GM06990 (cell line): ENCODE measurements at places on chromosomes 3 and 15.

DNA sequence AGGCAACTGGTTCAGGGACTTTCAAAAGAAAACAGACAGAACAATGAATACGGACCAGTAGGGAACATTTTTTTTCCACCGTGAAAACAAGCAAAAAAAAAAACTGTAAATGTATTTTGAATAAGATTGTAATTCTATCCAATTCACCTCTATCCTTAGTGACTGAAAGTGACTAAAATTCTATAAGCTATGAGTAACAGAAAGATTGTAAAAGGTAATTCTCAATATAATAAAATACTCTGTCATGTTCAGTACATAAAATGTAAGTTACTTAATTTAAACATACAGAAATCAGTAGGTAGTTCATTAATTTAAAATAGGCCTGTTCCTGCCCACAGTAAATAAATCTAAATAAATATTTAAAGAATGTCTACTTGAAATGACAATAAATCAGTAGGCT, 368.2 kb upstream of the ARHGEF26 start:
- DNase-seq: no peak

DNA sequence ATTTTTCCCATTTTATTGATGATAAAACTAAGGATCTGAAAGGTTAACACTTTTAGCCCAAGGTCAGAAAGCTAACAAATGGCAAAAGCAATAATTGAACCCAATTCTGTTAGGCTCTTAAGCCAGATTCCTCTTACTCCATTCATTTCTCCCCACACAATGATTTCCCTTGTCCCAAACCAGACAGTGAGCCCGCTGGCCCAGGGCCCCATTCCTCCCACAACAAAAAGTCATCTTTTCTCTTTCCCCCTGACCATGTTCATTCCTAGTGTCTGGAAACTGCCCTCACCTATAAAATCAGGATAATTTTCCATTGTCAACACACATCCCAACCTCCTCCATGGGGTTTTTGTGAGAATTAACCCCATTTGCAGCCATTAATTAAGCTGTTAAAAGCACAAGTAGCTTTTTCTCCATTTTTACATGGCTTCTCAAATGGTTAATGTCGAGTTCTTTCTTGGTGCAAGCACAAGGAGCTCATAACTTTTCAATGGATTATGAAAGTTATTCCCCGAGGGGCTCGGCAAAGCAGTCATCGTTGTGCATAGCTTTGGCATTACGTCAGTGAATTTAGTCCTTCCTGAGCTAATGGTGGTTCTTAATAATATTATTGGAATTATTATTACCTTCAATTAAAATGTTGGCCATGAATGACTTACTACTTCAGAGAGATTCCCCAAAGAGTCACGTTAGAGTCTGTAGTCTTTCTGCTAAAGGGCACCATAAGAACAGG, 151.0 kb upstream of the WNT5A start:
- no peak for DNase-seq

- no peak for DNase-seq
These were observed 1603.5 kb downstream of the SI start for GRCh38 chr3:163474766-163475165.

DNA sequence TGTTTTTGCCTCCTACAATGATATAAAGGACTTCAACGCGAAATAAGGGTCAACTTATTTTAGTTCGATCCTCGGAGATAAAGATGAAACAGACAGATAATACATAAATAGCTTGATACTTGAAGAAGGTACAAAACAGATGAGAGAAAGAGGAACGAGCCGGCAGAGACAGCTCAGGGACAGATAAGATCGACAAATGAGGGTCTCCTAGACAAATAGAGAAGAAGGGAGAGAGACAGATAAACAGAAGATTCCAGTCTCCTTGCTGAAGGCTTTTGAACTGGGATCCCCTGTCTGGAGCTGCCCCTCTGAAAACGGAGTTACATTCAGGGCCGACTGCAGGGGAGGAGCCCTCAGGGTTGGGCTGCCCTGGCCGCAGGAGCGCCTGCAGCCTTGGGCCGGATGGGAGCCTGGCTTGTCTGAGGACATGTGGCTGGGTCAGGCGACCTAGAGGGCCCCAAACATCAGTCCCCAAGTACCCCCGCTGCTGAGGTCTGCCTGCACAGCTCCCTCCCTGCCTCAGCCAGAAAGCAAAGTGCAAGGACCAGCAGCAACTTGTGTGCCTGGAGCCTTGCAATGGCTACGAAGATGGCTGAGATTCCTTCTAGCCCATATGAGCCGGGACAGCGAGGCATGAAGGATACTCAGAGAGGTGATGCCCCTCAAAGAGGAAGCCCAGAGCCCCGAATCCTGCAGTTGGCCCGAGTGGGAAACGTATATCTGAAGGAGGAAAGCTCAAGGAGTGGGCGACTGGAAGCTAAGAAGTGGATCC, 926 bp upstream of the SKOR1 start:
- no peak for DNase-seq

DNA sequence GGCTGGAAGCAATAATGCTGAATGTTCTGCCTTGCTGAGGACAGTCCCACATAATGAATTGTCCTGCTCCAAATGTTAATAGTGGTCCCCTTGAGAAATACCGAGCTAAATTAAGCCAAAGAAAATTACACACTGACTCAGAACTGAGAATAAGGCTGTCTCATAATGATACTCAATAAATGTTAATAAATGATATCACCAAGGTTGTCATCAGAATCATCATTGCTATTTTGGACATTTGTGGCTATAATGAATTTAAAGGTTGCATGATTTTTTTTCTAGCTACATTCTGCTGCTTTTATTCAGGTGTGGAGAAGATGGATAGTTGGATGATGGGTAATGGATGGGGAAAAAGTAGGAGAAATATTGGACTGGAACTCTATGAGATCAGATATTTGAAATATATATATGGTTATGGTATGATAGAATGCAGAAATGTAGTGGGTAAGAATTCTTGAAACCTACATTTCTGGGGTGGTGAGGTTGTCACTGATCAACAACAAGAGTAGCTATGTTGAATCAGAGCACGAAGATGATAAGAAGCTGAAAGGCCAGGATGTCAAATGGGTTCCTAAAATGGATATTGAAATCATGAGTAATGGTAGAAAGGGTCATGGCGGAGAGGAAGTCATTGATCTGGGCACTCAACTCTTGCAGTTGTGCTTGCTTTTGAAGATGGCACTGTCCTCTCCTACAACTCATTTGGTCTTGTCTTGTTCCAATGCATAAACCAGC, 12.8 kb downstream of the CHST2 start:
- DNase-seq: peak; percentile 21

- DNase-seq: no peak
These were observed 176.3 kb downstream of the SLCO3A1 start for GRCh38 chr15:92029767-92030166.

DNA sequence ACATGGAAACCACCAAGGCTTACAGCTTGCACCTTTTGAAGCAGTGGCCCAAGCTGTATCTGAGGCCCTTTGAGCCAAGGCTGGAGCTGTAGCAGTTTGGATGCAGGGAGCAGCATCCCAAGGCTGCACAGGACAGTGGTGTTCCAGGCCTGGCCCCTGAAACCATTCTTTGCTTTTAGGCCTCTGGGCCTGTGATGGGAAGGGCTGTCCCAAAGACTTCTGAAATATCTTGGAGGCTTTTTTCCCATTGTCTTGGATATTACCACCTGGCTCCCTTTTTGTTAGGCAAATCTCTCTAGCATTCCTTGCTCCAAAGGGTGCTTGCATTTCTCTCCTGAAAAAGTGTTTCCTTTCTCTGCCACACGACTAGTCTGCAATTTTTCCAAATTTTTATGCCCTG, 302.8 kb upstream of the MDFIC2 start:
- no peak for DNase-seq

- peak; percentile 74 for DNase-seq
These were observed 15.9 kb downstream of the RPLP1 start for GRCh38 chr15:69468241-69469121.

- no peak for DNase-seq
These were observed 164.1 kb upstream of the SLC2A2 start for GRCh38 chr3:171190668-171191067.

GRCh38 chr3:150469031-150469930, 61.2 kb downstream of the TSC22D2 start:
- DNase-seq: no peak

DNA sequence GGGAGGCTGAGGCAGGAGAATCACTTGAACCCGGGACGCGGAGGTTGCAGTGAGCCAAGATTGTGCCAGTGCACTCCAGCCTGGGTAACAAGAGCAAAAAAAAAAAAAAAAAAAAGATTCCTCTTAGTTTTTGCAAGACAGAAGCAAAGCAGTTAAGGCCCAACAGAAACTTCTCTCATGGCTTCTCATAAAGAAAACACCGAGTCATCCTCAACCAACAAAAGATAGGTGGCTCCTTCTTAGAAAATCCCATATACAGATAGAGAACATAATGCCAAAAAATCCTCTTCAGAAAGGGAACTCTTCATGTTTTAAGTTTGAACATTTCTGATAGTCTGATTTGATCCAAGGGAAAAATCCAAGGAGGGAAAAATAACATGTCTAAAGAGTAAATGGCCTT, 12.5 kb upstream of the SKIL start:
- no peak for DNase-seq

GRCh38 chr15:92958105-92958504, 58.0 kb downstream of the CHD2 start:
- no peak for DNase-seq

- DNase-seq: no peak
These were observed 295.7 kb downstream of the UNC13C start for GRCh38 chr15:54273928-54274327.

GRCh38 chr15:55846116-55846707, 103.3 kb upstream of the PRTG start:
- DNase-seq: peak; percentile 13

- DNase-seq: no peak
These were observed 637.7 kb upstream of the TBL1XR1 start for GRCh38 chr3:177835008-177835407.

DNA sequence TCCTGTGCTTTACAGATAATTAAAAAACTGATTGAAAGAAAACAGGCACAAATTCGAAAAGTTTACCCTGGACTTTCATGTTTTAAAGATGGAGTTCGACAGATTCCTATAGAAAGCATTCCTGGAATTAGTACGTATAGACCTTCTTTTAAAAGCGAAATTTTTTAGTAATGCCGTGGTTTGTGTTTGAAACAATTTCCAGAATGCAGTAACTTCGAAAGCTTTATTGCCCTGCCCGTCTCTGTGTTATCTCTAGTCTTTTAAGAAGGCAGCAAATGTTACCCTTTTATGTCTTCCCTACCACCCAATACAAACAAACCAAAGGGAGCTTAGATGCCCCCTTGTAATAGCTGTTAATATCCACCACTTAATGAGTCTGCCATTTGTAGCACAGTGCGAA, 39.7 kb downstream of the SGO1 start:
- no peak for DNase-seq

DNA sequence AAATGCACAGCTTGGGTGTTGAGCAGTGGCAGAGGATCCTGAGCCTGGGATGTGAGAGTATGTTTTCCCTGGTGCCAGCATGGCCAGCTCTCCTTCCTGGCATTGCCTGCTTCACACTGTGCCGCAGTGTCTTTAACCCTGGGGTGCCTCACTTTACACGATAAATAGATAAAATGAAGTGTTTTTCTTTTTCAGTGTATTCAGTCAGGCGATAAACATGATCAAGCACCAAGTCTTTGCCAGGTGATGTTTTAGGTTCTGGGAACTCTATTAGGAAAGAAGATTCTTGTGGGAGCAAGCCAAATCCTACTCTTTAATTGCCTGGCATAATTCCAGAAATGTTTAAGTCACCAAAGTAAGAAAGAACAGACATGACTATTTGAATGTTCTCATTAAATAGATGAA, 14.0 kb downstream of the ABHD6 start:
- no peak for DNase-seq

GRCh38 chr15:73984208-73984979, 7.7 kb downstream of the STOML1 start:
- no peak for DNase-seq
